ELF-1 (cell line): ENCODE measurements at places on chromosomes 11 and 22.

DNA sequence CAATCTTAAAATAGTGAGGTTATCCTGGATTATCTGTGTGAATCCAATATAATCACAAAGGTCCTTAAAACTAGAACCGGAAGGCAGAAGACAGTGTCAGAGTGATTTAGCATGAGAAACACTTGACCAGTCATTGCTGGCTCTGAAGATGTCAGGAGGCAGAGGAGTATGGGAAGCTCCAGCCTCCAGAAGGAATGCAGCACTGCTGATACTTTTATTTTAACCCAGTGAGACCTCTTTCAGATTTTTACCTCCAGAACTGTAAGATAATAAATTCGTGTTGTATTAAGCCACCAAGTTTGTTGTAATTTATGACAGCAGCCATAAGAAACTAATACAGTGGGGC lies 134.4 kb upstream of the ZC3H12C start:
- DNase-seq: no peak

DNA sequence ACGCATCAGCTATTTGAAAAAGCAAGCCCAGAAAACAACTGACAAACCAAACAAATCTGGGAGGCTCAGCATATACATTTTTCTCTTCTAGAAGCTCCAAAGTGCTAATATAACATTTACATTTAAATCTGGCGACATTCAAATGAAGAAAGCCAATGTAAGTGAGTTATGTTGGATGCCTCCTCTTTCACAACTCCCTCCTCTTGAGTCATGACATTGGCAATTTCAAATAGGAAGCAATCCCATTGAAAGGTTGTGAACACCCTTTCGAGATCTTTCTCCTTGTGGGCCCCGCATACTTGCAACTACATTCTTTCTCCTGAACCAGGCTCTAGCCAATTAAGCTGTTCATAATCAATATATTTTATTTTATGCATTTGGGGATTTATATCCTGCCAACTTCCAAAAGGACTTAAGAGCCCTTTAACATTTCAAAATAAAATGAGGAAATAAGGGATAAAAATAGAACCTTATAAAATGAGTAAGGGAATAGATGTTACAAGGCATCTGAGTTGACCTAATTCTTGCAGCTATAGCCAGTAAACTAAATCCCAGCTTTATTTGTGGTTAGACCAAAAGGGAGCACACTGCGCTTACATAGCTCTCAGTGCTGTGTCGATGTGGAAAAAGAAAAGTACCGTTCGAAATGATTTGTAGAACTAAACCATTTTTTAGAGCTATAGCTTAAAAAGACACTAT lies 129.5 kb upstream of the SESN3 start:
- no peak for DNase-seq

DNA sequence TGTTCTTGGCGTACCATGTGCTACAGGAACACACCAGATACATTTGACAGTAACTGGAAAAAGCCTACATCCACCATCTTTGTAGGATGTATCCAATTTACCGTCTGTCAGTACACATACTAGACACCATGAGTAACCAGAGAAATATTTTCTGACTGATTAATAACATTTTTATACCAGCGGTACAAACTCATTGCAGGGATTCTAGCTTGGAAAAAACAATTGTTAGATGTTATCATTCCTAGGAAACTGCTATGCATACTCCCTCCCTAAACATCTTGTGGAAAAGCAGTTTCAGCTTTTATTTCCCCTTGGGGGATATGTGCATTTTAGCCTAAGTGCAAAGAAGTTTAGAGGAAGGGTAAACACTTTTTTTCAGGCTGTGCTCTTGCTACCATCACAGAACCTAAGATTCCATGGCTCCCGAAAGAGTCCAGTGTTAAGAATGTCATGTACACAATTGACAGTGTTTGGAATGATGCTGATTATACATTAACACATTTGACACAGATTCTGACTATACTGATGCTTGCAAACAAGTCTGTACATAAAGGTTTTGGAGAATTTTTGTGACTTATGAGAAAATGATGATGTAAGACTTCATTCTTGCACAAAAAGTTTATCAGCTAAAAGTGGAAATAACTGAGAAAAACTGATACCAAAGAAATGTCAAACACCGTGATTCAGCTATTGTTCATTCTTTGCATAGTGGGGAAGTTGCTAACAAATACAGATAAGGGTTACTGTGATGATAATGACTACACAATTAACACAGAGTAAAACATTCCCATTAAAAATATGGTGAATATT lies 23.7 kb downstream of the NCF4 start:
- DNase-seq: no peak

DNA sequence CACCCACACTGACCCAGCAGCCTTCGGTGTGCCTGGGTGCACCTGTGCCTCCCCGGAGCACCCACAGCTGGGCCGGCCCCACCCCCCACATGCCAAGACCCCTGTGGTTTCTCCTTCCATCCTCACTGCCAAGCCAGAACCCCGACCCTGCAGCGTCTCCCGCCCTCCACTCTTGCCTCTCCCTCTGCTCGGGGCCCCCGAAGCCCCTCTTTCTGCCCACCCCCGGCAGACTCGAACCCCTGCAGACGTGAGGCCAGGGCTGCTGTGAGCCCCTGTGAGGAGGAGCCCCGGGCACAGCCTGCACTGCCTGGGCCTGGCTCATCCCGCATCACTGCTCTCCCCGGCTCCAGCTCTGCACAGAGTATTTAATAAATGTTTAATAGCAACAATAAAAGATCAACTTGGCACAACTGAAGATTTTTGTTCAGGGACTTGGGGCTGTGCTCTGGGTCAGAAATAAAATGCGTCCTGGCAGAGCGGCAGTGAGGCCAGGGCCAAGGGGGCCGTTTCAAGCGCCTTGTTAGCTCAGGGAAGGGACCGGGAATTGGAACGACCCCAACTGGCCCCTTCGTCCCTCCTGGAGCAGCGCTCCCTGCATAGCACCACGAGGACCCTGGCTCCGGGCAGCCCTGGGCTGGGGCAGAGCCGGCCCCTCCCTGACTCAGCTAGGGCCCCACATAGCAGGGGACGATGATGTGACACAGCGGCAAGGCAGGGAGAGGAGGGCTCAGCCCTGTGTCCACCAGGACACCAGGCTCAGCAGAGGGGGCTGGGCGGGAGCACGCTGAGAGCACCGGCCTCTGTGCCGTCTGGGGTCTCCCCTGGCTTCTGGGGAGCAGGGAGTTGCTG lies 520.8 kb downstream of the BRD1 start:
- DNase-seq: no peak

DNA sequence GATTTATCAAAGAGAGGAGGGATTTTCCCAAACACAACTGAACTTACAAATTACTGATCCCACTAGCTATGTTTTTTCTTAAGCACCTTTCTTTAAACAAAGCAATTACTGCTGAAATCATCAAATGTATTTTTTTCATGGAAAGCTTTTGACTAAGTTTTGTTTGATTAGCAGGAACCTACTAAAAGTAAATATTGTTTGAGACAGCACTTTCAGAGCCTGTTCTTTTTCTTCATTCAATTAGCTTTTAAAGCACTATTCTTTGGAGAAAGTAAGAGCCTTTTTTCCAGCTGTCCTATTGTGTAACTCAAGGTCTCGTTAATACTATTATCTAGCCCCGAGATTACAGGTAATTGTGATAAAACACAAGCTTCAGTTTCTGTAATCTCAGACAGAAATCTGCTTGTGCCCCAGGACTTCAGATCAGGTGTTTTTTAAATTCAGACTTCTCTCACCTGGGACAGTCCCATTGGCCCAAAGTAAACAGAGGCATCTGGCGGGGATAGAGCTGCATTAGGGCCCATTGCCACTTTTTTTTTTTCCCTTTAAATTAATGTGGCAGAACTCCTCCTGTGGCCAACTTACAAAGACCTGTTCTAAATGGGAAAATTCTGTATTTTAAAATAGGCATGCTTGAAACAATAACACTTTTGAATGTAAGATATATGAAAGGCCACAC lies 11.0 kb downstream of the CSTPP1 start:
- DNase-seq: no peak

DNA sequence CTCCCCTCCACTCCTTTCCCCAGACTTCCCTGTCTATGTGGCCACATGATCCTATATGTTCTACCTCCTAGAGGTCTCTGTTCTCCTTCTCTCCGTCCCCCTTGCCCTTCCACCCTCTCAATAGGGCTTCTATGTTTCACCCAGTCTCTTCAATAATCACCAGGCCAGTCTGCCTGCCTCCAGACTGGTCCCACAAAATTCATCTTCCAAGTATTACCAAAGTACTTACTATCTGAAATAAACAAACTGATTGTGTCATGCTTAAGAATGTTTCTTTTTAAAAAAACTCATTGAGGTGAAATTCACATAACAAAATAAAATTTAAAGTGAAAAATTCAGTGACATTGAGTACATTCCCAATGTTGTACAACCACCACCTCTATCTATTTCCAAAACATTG lies 44.2 kb downstream of the MTNR1B start:
- DNase-seq: no peak

DNA sequence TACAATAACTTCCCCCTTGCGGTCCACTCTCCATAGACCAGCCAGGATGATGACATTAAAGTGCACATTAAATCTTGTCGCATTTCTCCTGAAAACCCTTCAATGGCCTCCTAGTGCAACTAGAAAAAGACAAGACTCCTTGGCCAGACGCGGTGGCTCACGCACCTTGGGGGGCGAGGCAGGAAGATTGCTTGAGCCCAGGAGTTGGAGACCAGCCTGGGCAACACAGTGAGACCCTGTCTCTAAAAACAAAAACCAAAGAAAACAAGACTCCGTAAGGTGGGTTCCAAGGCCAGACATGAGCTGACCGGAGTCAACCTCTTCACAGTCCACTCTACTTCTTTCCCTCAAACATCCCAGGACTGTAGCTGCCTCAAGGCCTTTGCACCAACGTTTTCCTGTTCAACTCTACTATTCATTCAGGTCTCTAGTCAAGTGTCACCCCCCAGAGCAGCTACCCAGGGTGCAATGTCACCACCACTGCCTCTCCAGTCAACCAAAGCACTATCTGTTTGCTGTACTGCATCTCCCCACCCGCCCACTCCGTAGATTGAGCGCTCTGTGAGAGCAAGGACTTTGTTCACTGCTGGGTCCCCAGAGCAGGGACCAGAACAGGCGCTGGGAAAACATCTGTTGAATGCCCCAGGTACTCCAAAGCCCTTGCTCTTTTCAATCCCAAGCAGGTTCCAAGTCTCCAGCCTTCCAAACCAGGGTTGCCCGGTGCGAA lies 739 bp downstream of the ZMAT5 start:
- no peak for DNase-seq

GRCh38 chr11:22466351-22466750 lies 128.2 kb downstream of the SLC17A6 start:
- no peak for DNase-seq

- DNase-seq: no peak
Measured at GRCh38 chr11:113465786-113466185, 9.4 kb downstream of the DRD2 start.

DNA sequence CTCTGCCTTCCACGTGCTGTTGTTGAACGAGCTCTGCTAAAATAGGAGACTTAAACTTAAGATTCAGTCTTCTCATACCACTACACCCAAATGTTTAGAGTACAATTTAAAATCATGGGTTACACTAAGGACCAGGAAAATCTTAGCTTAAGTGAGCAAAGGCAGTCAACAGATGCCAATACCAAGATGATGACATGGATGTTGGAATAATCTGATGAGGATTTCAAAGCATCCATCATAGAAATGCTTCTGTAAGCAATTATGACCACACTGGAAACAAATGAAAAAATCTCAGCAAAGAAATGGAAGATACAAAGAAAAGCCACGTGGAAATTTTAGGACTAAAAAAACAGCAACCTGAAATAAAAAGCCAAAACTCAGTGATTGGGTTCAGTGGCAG lies 109.8 kb downstream of the ATXN10 start:
- no peak for DNase-seq

DNA sequence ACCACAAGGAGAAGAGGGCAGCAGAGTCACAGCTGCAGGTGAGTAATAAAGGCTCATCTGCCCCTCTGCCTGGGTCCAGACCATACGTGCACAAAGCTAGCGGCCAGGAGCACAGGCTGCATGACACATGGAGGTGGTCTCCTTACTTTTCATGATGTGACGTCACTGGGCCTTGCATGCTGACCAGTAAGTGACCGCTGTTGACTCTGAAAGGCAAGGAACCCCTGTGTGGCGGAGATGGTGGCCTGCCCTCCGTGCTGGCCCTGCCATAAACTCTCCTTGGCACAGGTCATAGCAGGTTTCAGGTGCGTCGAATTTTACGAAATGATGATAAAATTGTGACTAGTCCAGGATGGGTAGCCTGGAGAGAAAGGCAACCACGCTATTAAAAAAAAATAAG lies 7.6 kb upstream of the PARVG start:
- no peak for DNase-seq

DNA sequence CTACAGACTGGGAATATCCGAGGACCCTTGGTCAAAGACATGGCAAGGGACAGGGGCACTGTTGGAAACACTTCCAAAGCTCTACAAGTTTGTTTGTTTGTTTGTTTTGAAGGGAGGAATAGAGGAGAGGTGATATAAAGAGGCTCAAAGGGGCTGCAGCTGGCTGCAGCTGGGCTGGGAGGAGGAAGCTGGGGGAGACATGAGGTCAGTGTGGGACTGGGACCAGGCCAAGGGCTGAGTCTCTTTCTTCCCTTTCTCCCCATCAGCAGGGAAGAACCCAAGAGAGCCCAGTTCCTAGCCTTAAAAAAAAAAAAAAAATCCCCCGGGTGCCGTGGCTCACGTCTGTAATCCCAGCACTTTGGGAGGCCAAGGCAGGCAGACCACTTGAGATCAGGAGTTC lies 5.0 kb downstream of the RHOG start:
- no peak for DNase-seq

- DNase-seq: no peak
Measured at GRCh38 chr11:94840209-94840608, 72.1 kb downstream of the AMOTL1 start.

GRCh38 chr11:63764340-63764678 lies 4.3 kb downstream of the ZFTA start:
- DNase-seq: peak; percentile 61

DNA sequence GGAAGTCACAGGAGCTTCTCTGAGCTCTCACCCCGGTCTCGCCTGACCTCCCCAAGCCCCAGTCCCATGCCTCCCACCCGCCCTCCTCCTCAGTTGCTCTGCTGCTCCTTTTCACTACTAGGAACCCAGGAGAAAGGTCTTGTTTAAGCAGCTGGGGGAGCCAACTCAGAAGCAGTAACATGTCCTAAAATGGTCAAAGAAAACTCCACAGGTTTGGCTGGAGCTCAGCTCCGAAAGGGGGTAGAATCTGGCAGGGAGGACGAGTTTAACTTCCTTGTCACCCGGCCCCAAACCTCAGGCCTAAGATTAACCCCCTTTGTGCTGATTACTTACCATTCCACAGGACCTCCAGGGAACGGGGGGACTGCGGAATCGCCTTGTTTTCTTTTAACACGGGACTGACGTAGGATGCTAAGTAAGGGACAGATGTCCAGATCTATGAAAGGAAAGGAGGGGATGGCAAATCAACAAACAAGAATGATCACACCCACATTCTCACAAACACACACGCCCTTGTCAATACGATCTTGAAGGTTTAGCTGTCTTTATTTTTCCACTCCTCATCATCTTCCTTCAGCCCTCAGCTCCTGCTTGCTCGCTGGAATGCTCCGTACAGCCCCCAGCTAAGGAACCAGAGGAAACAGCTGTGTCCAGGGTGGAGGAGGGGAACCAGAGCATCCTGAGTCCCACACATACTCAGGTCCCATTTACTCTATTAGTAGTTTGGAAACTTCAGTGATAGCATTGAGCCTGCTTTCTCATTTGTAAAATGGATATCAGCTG lies 13.5 kb downstream of the PCSK7 start:
- DNase-seq: no peak
